Melanocyte of skin (primary cell): ENCODE measurements at places on chromosomes 13 and 19. TPM values are rescaled to one million over a fixed set of nuclear protein-coding genes. Genes with fewer than 3 reads are reported as not detected.

The CEACAM3 gene
- not detected in 2 replicates for total RNA-seq

The EMC10 gene
- 55.7 and 56.3 TPM in 2 replicates for total RNA-seq

The CNN1 gene
- not detected in 2 replicates for total RNA-seq

The MED29 gene
- 21.8 and 30.3 TPM in 2 replicates for total RNA-seq

The FBXO17 gene
- total RNA-seq, result 25.6 and 26.0 TPM in 2 replicates

The CYP2B6 gene
- not detected in 2 replicates for total RNA-seq

The MAST1 gene
- 0.15 and 0.33 TPM in 2 replicates for total RNA-seq

The CYP4F2 gene
- not detected in 2 replicates for total RNA-seq

The LIM2 gene
- not detected in 2 replicates for total RNA-seq

The SLC1A6 gene
- not detected in 2 replicates for total RNA-seq

The C13orf42 gene
- not detected in 2 replicates for total RNA-seq

The FGF22 gene
- total RNA-seq, result not detected in 2 replicates

The TSKS gene
- not detected in 2 replicates for total RNA-seq

The KLK12 gene
- total RNA-seq, result not detected in 2 replicates

The ETV2 gene
- 0.31 and 0.33 TPM in 2 replicates for total RNA-seq

The NPAS1 gene
- total RNA-seq, result 0.46 and 0.67 TPM in 2 replicates

The ADAMTSL5 gene
- 1.7 and 5.6 TPM in 2 replicates for total RNA-seq

The IGSF23 gene
- not detected in 2 replicates for total RNA-seq

The TTYH1 gene
- 0.73 TPM in 1 of 2 replicates, not detected in the other for total RNA-seq

The TIMM29 gene
- total RNA-seq, result 27.5 and 32.7 TPM in 2 replicates

The KLK3 gene
- not detected in 2 replicates for total RNA-seq

The IGFLR1 gene
- total RNA-seq, result 3.3 and 3.5 TPM in 2 replicates

The FARSA gene
- 77.4 and 95.2 TPM in 2 replicates for total RNA-seq

The ZNF284 gene
- 3.8 and 5.1 TPM in 2 replicates for total RNA-seq

The WDR88 gene
- total RNA-seq, result not detected in 2 replicates

The C19orf85 gene
- total RNA-seq, result not detected in 2 replicates

The CKM gene
- total RNA-seq, result not detected in 2 replicates

The MEDAG gene
- 0.67 TPM in 1 of 2 replicates, not detected in the other for total RNA-seq

The GIPC3 gene
- total RNA-seq, result 0.31 and 0.67 TPM in 2 replicates

The LAIR1 gene
- total RNA-seq, result not detected in 2 replicates

The PPFIA3 gene
- total RNA-seq, result 8.7 and 9.6 TPM in 2 replicates

The KIR3DL1 gene
- total RNA-seq, result not detected in 2 replicates
